ENCODE measurements at places on chromosomes 13 and 19. TPM values are rescaled to one million over a fixed set of nuclear protein-coding genes. Genes with fewer than 3 reads are reported as not detected.

Gene METTL21C
- total RNA-seq: not detected

Gene RASGRP4
- not detected for total RNA-seq

Gene TMEM255B
- 64.3 TPM for total RNA-seq

Gene C1QTNF9
- not detected for total RNA-seq

DNA sequence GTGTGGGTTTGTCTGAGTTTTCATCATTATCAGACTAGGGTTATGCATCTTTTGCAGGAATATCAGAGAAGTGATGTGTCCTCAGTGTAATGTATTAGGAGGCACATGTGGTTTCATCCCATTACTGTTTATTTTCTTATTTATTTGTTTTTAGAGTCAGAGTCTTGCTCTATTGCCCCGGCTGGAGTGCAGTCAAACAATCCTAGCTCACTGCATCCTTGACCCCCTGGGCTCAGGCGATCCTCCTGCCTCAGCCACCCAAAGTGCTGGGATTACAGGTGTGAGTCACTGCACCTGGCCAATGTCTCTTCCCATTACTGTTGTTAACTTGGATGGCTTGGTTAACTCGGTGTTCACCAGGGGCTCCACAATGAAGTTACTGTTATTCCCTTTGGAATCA, 67.4 kb downstream of the MAP4K1 start:
- DNase-seq: no peak

DNA sequence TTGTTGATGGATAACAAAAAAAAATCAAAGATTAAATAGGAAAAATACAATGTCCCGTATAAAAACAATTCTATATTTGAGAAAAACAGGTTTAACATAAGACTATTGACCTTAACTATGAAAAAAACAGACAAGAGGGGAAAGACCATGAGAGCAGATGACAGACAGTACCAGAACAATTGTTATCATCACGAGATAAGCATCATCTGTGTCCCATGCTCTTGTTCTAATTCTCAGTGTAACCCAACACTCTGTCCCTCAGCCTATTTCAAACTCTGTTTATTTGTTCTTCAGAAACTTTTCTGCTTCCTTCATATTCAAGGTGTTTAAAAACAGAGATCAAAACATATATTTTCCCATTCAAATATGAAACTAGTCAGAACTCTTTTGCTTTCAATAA, 216.4 kb downstream of the PCDH9 start:
- DNase-seq: no peak

DNA sequence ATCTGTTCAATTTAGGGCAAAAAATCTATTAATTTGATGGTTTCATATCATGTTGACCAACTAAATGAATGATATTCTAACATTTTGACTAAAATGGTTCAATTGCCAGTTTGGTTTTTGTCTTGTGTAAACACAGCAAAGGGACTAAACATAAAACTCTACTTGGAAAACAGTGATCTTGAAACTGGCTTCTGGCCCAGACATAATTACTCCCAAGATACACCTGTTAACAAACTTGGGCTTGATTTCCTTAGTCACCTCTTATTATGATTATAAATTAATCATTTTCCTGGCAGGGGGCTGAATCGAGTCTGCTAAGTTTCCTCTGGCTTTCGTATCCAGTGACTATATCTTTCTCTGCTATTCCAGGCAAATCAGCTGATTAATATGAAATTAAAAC, 78.0 kb upstream of the OXGR1 start:
- DNase-seq: no peak

DNA sequence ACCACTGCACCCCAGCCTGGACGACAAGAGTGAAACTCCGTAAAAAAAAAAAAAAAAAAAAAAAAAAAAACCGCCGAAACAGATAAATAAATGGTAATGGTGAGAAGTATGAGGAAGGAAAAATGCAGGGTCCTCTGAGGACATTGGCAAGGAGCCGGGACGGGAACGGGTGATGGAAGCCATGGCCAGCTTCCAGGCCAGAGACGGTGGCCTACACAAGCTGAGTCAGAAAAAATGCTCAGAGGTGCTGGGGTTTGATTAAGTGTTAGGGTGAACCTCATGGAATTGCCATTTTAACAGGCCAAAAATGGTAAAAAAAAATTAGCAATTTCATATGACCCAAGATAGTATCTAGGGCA, 866 bp upstream of the ZSWIM4 start:
- DNase-seq: no peak

DNA sequence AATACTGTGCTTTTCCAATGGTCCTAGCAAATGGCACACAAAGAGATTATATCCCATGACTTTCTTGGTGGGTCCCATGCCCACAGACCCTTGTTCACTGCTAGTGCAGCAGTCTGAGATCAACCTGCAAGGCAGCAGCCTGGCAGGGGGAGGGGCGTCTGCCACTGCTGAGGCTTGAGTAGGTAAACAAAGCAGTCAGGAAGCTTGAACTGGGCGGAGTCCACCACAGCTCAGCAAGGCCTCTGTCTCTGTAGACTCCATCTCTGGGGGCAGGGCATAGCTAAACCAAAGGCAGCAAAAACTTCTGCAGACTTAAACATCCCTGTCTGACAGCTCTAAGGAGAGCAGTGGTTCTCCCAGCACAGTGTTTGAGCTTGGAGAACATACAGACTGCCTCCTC, 82.9 kb downstream of the ZNF737 start:
- DNase-seq: no peak

DNA sequence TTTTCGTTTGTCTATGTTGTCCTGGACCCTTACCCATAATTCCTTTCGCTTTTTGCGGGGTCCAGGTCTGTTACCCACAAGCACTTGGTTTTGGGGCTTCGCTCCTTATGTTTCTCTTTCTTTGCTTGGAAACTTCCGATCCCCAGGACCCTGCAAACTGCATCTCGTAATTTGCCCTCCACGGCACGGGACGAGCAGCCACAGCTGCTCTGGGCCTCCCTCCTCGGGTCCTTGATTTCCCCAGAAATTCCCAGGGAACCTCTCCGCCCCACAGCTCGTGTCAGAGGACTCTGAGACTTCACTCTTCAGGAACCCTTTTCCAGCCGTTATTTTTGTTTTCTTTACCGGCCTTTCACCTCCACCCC, 599 bp downstream of the SNRNP70 start:
- DNase-seq: no peak

All from glomerular endothelial cell (primary cell).